Stimulated activated CD8-positive, alpha-beta memory T cell treated with anti-CD3 and anti-CD28 coated beads, Interleukin-15, amount 100 ng/mL, for 4 hours (primary cell): ENCODE measurements at places on chromosomes 2 and 18.

GRCh38 chr2:9332136-9332852 is 91.0 kb downstream of the ITGB1BP1 start:
- DNase-seq, result no peak

GRCh38 chr2:206831442-206831995 is 66.1 kb downstream of the FASTKD2 start:
- no peak for DNase-seq

DNA sequence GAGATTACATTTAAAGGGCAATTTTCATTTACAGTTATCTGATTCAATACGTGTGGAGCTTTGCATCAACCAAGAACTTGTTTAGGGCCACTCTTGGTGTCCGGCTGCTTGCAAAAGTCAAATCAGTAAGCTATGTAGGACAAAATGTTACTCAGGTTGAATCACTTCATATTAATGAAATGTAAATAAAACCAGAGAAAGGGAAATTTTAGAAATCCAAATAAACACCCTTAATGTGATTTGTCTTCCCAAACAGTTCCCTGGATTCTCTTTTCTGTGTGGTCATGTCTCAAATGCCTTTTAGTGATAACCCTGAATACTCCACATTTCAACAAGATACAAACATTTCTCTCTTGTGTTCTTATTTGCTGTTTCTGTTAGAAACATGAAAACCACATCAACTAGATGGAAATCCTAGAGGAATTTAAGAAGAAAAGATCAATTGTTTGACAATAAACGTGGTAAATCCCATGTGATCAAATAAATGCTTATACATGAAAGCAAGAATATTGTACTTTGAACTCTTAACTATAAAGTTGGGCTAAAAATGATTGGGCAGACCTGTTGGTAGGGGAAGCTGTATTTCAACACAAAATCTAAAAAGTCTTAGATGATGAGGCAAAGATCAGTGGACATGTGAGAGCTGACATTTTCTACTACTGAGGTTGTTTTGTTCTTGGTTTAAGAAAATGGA is 101.3 kb downstream of the CDC42EP3 start:
- no peak for DNase-seq

GRCh38 chr18:21315741-21316197 is 73.7 kb downstream of the GREB1L start:
- DNase-seq, result no peak

DNA sequence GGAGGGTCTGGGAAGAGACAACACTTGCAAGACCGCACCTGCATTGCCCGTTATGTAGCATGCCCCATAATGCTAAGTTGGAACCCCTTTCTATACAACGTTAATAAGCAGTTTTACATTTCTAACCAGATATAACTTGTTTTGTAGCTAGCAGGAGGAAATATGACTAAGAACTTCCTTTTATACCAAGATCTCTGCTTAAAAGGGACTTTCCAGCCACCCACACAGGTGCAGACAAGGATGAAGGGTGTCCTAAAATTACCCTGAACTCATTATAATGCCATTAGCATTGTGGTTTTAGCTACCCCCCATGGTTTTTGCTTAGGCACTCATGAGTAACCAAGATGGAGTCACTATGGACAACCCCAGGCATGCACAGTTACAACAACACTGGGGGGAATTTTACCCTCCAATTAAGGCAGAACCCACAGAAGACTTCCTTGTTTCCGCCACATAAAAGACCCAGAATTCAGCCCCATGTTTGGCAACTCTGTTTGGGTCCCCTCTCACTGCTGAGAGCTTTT is 362.8 kb downstream of the CBLN2 start:
- no peak for DNase-seq

- DNase-seq, result no peak
These were observed 152.6 kb upstream of the MEX3C start for GRCh38 chr18:51350081-51350480.

DNA sequence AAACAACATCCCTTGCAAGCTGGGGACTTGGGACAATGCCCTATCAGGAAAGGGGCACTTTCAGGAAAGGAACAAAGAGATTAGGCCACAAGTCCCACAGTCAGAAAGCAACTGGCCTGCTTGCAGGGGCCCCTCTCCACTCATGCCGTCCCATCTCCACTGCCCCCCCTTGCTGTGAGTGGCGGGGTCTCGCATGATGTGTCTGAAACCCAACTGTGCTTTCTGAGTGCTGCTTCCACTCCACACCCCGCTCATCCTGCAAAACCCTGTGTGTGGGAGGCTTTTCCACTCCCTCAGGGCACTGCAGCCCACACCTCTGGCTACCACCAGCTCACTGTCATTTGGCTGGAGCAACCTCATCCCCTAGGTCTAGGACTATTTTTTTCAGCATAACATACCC is 7.9 kb downstream of the HS6ST1 start:
- DNase-seq, result no peak

DNA sequence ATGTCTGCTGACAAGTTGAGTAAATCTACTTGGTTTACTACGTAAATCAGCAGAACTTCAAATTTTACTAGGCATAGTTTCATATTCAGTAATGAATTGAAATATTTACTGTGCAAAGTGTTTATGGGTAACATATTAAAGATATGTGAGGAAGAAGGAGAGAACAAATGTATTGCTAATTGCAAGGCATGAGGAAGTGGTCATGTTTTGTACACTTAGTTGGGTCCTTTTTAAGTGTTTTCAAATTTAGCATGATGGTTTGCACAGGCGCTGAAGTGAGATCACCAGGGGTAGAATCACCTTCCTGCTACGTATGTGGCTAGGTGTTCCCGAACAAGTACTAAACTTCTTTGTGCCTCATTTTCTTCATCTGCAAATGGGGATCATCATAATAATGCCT is 1534.4 kb downstream of the LRP1B start:
- no peak for DNase-seq

DNA sequence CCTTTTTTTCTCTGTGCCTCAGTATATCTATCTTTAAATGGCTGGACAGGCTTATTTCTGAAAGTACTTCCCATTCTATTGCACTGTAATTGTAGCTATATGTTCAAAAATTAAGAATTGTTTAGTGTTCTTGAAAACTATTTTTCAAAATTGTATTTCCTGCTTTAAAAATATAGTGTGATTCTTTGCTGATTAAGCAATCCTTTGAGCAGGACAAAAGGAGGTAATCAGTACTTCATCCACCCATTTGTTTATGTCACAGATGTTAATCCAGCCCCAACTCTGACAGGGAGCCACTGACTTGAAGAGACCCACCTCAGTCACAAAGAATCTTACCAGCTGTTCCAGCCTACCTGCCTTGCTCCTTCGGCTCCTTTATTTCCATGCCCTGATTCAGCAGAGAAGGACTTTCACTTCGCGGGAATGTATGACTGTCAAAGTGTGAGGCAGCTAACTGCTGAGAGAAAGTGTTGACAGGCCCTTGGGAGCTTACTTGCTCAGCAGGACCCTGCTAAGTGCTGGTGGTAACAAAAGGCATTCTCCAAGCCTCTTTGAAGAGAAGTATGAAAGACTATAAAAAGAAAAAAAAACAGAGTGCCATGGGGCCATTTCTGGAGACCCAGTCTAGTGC is 393.3 kb upstream of the CYRIA start:
- DNase-seq, result no peak

DNA sequence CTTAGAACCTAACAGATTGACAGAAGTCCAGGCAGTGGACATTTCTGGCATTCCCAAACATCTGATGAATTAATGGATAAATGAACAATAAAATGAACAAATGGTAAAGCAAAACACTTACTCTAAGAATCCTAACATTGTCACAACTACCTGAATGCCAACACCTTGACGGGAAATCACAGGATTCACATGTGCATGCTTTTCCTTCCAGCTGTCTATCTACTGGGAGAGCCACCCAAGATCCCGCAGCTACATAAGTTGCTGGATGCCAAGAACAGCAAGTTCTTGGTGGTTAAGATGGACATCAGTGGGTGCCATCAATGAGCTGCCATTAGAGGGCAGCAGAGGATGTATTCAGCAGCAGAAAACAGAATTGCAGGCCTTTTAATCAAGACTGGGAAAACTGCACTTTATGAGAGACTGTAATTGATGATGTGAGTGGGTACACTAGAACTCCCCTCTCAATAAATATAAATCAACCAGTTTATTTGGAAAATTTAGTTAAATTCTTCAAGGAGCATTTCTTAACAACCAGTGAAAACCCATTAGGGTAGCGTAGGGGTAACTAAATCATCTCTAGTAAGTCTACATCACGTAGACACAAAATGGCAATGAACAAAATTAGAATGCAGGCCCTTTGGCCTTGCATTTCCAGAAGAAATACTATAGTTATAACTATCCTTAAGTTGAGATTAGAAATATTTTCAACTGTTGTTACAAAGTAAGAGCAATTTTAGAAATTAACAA is 45.6 kb downstream of the SESTD1 start:
- DNase-seq, result peak; percentile 14

DNA sequence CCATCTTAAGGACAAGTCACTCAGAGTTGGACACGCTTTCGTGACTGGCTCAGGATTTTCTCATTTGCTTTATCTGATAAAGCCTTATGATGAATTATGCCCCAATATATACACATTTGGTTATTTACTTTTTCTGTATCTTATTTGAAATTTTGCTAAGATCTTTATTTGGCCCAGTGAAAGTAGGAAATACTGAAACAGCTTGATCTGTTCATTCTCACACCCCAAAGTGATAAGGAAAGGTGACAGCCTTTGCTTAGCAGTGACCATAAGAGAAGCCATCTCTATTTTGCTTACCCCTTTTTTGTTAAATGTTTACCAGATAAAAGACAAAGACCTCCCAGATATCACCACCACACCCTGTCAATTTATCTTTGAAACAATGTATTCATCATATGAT is 428.3 kb downstream of the PARD3B start:
- no peak for DNase-seq

DNA sequence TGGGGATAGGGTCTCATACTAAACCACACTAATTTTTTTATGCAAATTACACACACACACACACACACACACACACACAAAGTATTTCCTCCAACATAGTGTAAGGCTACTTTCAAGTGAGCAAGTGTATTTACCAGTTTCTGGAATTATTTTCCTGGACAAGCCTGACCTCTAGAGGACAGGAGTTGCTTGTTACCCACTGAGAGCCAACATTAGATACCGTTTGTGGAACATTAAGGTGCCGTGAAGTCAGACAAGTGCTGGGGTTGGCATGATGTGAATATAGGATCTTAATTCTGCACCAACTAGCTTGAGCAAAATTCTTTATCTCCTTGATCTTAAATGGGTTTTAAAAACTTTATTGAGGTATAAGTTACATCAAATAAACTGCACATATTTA is 39.3 kb upstream of the SERPINB2 start:
- DNase-seq, result no peak

- DNase-seq, result no peak
These were observed 41.4 kb upstream of the ROCK2 start for GRCh38 chr2:11385847-11386246.

- DNase-seq, result no peak
These were observed 313.8 kb downstream of the PDE11A start for GRCh38 chr2:177758591-177759371.

DNA sequence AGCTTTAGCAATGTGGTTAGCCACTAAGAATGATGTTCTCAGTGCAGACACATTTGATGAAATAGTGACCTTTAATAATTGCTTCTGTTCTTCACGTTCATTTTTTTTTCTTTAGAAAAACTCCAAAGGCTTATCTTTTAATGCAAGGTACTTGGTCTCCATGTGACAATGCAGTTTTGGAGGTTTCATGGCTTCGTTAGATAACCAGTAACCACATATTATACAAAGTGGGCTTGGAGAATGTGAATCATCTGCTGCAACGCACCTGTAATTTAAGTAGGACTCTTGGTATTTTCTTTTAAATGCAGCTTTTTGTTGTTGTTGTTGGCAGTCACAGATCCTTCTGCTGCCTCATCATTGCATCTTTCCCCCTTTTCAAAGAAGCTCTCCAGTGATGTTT is 1606.3 kb downstream of the SUCLG1 start:
- no peak for DNase-seq

DNA sequence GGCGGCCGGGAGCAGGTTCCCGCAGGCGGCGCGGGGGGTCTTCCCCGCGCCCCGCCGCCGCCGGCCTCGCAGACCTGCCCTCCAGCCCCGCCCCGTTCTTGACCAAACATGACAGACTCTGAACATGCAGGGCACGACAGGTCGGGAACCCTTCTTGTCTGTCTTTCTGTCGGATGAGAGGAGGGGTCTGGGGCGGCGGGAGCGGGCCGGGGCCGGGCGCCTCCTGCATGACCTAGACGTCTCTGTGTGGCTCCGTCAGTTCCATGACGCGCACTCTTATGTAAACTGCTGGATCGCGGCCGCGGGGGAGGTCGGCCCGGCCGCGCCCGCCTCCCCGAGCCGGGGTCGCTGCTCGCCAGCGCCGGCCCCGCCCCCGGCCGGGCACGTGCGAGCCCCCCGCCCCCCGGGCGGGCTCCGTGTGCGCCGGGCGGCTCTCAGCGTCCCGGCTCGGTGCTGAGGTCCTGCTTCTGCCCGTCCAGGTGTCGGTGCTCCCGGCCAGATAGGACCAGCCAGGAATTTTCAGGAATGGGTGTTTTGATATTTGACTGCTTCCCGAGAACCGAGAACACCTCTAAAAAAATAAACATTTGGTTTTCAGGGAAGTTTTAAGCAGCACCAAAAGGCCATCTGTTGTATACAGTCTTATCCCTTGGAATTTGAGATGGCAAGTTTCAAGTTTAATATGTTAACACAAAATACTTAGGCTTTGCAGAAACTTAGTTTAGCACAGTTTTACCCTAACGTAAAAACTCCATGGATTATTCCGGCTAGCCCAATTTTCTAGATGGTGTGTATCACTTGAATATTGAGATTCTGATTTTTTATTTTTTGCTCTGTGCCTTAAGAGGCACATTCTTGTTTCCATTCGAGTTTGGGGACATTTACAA is 733 bp downstream of the ZC3H6 start:
- DNase-seq, result peak; percentile 69

DNA sequence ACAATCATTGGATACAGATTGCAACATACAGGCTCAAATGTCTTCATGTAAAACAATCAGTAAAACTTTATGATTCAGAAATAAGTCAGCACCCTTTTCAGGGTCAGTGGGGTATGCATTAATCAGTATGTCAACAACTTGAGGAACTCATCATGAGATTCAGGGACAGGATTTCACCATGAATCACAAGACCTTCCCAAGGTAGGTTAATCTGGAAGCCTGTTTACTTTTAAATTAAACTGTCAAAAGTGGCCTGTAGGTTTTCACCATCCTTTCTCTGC is 104.8 kb downstream of the SP100 start:
- no peak for DNase-seq

DNA sequence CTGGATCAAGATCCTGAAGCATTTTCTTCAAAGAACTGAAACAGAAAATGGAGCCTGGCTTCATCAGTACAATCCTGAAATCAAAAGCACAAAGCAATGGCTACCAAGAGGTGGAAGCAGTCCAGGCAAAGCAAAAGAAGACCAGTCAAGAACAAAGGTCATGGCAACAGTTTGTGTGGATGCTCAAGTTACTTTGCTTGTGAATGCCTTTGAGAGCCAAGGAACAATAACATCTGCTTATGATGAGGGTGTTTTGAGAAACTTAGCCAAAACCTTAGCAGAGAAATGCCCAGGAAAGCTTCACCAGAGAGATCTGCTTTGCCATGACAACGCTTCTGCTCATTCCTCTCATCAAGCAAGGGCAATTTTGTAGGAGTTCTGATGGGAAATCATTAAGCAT is 723.1 kb downstream of the TMEM182 start:
- no peak for DNase-seq

- DNase-seq, result no peak
These were observed 22.8 kb downstream of the CCNYL1 start for GRCh38 chr2:207734264-207734635.
